ENCODE measurements at places on chromosomes 4 and X. TPM values are rescaled to one million over a fixed set of nuclear protein-coding genes. Genes with fewer than 3 reads are reported as not detected.

GRCh38 chr4:86878640-86879039, 13.6 kb downstream of the C4orf36 start:
- no peak for DNase-seq

GRCh38 chr4:288891-289290, 16.4 kb downstream of the ZNF732 start:
- no peak for DNase-seq

CT47B1 gene
- total RNA-seq = not detected

- no peak for DNase-seq
Measured at GRCh38 chrX:78321809-78322208, 5.6 kb downstream of the CYSLTR1 start.

DNA sequence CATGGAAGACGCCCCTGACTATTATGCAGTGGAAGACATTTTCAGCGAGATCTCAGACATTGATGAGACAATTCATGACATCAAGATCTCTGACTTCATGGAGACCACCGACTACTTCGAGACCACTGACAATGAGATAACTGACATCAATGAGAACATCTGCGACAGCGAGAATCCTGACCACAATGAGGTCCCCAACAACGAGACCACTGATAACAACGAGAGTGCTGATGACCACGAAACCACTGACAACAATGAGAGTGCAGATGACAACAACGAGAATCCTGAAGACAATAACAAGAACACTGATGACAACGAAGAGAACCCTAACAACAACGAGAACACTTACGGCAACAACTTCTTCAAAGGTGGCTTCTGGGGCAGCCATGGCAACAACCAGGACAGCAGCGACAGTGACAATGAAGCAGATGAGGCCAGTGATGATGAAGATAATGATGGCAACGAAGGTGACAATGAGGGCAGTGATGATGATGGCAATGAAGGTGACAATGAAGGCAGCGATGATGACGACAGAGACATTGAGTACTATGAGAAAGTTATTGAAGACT, 3.6 kb downstream of the TSPYL2 start:
- no peak for DNase-seq

- no peak for DNase-seq
Measured at GRCh38 chr4:126306152-126306869, 991.6 kb downstream of the FAT4 start.

DNA sequence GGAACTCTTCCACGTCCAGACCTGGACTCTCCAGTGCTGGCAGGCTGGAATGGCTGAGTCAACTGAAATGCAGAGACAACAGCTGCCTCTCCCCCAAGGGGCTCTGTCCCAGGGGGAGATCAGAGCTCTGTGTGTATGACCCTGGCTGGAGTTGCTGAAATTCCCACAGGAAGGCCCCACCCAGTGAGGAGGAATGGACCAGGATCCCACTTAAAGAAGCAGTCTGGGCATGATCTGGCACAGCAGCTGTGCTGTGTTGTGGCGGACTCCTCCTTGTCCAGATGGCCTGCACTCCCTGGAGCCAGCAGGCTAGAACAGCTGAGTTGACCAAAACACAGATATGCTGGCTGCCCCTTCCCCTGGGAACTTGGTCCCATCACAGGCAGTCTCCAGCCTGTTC, 25.4 kb downstream of the C4orf17 start:
- DNase-seq = no peak

DNA sequence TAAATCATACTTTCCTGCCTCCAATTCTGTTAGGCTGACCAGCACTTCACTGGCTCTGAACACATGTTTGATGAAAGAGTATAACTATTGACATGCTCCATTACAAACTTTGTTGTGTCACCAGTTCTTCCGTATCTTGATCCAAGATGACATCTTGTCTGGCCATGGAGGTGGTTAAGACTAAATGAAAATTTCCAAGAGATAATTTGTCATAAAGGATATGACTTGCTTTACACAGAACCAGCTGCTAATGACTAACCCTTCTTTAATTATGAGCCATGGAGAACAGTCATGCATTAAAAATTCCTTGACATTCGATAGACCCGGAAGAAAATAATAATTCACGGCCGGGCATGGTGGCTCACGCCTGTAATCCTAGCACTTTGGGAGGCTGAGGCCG, 17.7 kb upstream of the N4BP2 start:
- DNase-seq = no peak

GRCh38 chr4:114487101-114487500, 111.5 kb upstream of the UGT8 start:
- DNase-seq = no peak

GRCh38 chrX:155766321-155766720, 114.8 kb upstream of the VAMP7 start:
- DNase-seq = no peak

TREX2 gene
- total RNA-seq = 1.4 TPM

PABPC4L gene
- total RNA-seq = 2.0 TPM

GRCh38 chrX:76064825-76065224, 108.0 kb upstream of the PBDC1 start:
- DNase-seq = no peak

TRIM60 gene
- not detected for total RNA-seq

SSX3 gene
- not detected for total RNA-seq

DNA sequence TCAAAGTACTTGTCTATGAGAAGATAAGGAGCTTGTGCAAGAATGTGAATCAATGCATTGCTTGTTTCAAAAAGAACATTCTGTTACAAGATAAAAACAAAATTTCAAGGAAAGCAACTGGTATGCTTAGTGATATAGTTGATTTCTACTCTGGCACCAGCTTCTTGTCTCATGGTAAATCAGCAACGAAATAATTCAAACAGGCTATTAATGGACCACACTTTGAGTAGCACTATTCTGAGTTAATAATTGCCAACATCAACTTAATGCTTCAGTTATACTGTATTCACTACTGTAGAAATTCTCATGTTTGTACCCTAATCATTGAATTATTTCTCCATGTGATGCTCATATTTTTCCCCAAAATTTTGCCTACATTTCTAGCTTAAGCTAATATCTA, 252.6 kb downstream of the NDST4 start:
- no peak for DNase-seq

- no peak for DNase-seq
Measured at GRCh38 chrX:153474266-153474665, 3.9 kb upstream of the HAUS7 start.

TMPRSS11B gene
- not detected for total RNA-seq

GRCh38 chr4:125200556-125200955, 114.2 kb upstream of the FAT4 start:
- DNase-seq = no peak

USP51 gene
- 0.92 TPM for total RNA-seq

- DNase-seq = no peak
Measured at GRCh38 chr4:76498550-76498949, 63.5 kb downstream of the SHROOM3 start.

GRCh38 chrX:150775569-150776350, 82.6 kb downstream of the MTMR1 start:
- no peak for DNase-seq

DNA sequence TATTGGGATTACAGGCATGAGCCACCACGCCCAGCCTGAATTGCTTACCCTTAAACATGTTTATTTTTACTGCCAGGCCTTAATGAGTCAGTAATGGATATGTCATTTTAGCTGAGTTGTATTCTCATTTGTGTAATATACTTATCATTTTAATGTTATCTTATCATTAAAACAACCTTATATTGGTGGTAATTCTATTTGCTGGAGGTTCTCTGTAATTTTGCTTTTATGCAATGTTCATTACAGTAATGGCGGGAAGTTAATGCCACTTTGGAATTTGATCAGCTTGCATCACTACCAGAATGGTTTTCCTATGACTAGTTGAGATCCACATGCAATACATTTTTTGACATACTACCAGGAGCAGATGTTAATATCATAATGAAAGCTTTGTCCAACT, 6.3 kb upstream of the PGAM4 start:
- no peak for DNase-seq

GRCh38 chr4:168656055-168656660, 159.3 kb downstream of the PALLD start:
- DNase-seq = no peak

DNA sequence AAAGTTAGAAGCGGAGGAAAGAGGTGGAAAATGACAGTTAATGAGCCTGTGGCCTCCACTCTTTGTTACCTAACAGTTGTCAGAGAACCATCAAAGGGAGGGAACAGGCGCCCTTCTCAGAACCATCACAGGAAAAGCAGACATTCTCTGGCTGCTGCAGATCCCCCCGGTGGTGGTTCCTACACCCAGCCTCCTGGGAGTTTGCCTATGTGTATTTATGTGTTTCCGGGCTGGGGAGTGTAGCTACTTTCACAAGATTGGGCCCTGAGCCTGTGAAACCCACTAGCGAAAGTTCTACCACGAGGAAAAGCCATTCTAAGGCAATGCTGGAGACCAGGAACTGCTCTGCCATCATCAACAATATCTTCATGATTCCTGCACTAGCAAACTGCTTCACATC, 52.7 kb upstream of the BCOR start:
- DNase-seq = no peak

GRCh38 chrX:31563792-31564191, 492.0 kb upstream of the FTHL17 start:
- no peak for DNase-seq

UGT2B11 gene
- total RNA-seq = not detected
